ENCODE measurements at places on chromosomes 12 and 14. TPM values are rescaled to one million over a fixed set of nuclear protein-coding genes. Genes with fewer than 3 reads are reported as not detected.

KLHL33 gene
- total RNA-seq, result 2.4 TPM

AGAP2 gene
- total RNA-seq, result 1.8 TPM

RILPL2 gene
- total RNA-seq, result 1.2 TPM

LRR1 gene
- total RNA-seq, result 2.5 TPM

GRCh38 chr12:98591209-98591608 is 2.3 kb upstream of the SLC25A3 start:
- DNase-seq, result no peak

DNA sequence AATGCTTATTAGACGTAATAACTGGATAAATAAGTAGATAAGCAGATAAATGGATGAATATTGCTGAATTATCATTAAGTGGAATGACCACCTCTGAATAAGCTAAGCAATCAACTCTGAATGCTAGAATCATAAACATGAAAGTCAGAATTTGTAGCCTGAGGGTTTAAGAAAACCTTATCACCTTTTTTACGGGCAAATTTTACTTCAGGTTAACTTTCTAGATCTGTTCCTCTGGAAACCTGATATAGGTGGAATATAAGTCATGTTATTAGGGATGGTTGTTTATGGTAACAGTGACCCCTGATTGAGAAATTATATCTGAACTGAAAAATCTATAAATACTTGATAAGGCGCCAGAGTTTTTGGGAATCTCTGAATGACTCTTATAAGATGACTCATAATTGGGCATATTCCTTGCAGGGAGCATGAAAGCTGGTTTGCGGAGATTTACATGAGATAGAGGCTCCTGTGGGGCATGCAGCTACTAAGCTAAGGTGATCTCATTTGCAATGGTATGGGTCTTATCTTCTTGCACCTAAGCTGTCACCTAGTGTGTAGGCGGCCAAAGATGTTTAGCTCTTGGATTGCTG is 12.1 kb downstream of the SPX start:
- DNase-seq, result no peak

DNA sequence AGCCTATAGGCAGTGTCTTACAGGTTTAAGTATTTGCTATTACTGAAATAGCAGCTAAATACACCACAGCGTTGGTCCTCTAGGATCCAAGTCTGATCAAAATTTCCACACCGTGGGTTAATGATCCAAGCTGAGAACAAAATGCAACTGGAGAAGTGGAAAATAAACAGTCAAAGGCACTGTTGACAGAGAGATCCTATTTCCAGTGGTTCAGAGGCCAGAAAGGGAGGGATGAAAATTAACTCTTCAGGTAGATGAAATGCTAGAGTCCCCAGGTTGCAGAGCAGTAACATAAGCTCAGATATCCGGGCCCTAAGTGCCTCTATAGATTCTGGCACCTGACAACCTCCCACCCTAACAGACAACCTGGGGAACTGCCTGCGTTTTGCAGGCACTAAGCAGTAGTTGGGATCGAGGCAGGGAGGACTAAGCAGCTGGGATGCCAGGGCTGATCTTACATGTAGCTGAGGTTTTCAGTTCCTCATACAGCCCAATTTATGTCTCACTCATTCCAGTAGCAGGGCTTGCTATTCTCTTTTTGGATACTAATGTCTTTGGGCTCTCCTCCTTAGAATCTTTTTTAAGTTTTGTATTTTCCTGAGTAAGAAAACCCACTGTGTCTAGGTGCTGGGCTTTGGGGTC is 42.7 kb upstream of the CRACR2A start:
- no peak for DNase-seq

DNA sequence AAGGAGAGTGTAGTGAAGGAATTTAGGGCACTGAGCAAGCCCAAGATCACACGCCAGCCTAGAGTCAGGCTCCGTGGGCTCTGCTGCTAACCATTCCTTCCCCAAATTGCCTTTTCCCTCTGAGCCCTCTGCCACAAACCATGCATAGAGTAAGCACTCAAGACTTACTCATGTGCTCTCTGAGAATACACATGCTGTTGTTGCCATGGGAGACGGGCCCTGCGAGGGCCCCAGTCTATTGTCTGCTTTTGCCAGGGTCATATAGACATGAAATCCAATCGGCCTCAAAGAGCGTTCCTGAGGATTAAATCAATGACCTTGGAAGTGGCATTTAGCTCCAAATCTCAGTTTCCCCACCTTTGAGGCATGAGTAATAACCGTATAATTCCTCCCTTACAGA is 48.7 kb upstream of the WSCD2 start:
- DNase-seq, result no peak

- DNase-seq, result no peak
Measured at GRCh38 chr12:57890191-57891115, 43.9 kb upstream of the CTDSP2 start.

GRCh38 chr12:96061323-96061722 is 25.9 kb upstream of the LTA4H start:
- no peak for DNase-seq

- DNase-seq, result no peak
Measured at GRCh38 chr12:57058454-57058853, 8.5 kb upstream of the MYO1A start.

DNA sequence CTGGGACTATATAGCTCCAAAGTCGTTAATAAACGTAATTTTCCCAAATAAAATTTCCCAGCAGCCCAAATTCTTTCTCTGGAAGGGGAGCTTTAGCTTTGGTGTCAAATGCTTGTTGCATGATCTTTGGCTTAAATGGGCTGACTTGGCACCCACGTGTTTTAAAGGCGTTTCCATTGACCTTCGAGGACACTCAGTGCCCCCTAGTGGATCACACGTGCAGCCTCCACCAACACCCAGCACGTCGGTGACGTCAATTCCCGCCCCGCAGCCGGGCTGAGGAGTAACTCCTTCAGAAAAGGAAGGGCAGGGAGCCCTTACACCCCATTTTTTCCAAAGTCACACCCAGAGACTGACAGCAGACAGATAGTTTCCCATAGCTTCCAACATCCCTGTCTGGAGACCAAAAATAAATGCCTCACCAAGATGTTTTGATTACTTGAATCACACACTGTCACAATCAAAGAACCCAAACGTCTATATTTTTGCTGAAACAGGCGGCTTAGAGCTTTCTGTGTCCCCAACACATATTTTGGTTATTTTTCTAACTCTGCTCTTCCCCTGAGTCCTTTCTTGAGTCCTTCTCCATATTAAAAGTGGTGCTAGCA is 707.9 kb downstream of the AACS start:
- no peak for DNase-seq

Measured in gastrocnemius medialis (tissue), 4 donors.